ENCODE measurements at places on chromosomes 5 and 9.

GRCh38 chr5:149796836-149797235 lies 66.7 kb downstream of the PPARGC1B start:
- DNase-seq = no peak

DNA sequence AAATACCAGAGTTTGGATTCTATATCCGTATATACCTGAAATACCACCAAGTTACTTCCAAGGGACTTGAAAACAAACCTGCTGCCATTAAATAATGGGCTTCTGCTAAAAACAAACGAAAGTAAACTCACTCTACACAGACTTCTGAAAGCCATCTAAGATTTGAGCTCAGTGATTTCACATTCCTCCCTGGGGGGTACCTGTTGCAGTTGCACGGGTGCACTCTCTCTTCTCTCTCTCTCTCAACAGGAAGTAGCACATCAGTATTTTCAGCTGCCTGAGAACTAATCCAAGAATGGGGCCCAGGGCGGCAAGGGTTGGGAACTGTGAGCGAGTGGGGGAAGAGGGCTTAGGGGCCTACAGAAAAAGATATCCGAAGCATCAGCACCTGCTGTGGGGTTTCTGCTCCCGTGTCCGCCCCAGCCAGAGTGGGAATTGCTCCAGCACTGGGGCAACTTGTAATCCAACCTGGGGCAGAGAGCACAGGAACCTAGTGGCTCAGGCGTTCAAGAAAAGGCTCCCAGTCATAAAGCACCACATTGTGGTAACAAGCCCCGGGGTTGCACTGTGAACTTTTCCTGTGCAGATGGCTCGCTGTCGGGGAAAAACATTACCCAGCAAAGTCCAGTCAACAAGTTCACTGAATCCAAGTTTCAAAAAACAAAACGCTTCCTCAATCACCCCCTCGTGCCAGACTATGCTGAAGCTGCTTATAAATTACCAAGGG lies 99.8 kb downstream of the EFNA5 start:
- no peak for DNase-seq

- DNase-seq = no peak
Measured at GRCh38 chr9:22508790-22509189, 62.2 kb downstream of the DMRTA1 start.

- DNase-seq = no peak
Measured at GRCh38 chr5:167064198-167064776, 1227.2 kb upstream of the WWC1 start.

GRCh38 chr5:127959152-127959764 lies 124.3 kb upstream of the SLC12A2 start:
- no peak for DNase-seq

- no peak for DNase-seq
Measured at GRCh38 chr5:176676361-176676824, 29.1 kb downstream of the TSPAN17 start.

DNA sequence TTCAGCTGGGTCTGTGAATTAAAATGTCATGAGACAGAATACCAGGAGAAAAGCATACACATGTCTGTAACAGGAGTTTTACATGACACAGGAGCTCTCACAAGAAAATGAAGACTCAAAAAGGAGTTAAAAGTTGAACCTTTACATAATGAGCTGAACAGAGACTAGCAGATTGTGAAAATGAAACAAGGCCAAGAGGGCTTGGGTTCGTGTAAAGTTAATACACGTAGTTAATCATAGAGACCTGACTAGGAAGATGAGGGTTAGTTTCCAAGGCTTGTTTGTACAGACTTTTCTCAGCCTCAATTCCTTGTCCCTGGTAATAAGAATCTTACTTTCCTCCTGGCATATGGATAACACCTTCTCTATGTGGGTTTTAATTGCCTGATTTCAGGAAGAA lies 1294.0 kb downstream of the MAT2B start:
- DNase-seq = no peak

- DNase-seq = no peak
Measured at GRCh38 chr9:27431543-27432147, 92.4 kb upstream of the IFNK start.

DNA sequence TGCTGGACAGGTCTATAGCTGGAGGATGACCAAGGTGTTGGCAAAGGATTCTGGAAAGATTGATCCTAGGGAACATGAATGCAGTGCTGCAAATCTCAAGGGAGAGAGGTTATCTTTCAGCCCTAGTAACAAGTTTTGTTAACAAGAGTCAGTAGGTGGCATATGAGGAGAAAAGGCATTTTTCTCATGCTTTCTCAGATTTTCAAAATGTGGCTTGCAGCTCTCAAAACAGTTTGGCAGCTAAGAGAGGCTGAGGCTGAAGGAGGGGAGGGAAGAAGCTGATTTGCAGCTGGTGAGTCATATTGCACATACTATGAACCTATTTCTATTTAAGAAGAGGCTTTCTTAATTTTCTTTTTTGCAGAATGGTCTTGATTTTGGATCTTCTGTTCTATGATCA lies 64.3 kb upstream of the PCA3 start:
- DNase-seq = no peak

- DNase-seq = no peak
Measured at GRCh38 chr5:44542470-44542869, 153.2 kb upstream of the FGF10 start.

- no peak for DNase-seq
Measured at GRCh38 chr5:17951392-17952169, 317.3 kb downstream of the TAF11L14 start.

GRCh38 chr5:169168280-169168679 lies 132.7 kb downstream of the SLIT3 start:
- no peak for DNase-seq

Data from HuH-7.5 (cell line).